Activated naive CD4-positive, alpha-beta T cell treated with anti-CD3 and anti-CD28 coated beads, Interleukin-2, amount 50 U/mL, for 72 hours (primary cell): ENCODE measurements at places on chromosomes 6 and 20. TPM values are rescaled to one million over a fixed set of nuclear protein-coding genes. Genes with fewer than 3 reads are reported as not detected.

Gene APOBEC2
- not detected for total RNA-seq

GRCh38 chr6:154914288-154914687, 80.8 kb upstream of the TIAM2 start:
- no peak for DNase-seq

Gene GRM1
- not detected for total RNA-seq

Gene RBBP8NL
- total RNA-seq: not detected

Gene CD93
- 0.39 TPM for total RNA-seq

DNA sequence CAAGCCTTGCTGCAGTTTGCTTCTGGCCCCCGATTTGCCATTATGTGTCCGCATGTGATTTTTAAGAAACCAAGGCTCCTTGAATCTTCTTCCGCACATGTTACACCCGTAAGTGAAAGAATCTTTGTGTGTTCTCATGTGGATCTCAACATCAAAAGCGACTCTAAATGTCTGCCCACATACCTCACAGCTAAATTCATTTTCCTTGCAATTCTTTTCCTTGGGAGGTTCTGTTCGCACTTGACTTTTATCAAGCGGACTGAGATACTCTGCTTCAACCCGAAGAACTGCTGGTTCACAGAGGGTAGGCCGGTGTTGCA, 11.4 kb downstream of the ZNF217 start:
- no peak for DNase-seq

Gene GATA5
- not detected for total RNA-seq

GRCh38 chr6:107871976-107872375, 47.9 kb upstream of the SCML4 start:
- DNase-seq: no peak

GRCh38 chr20:1283522-1284510, 17.7 kb downstream of the SNPH start:
- no peak for DNase-seq

Gene HCK
- not detected for total RNA-seq

GRCh38 chr6:167529444-167530335, 204.8 kb downstream of the TTLL2 start:
- DNase-seq: no peak

GRCh38 chr6:69673298-69673697, 123.5 kb downstream of the LMBRD1 start:
- DNase-seq: no peak

DNA sequence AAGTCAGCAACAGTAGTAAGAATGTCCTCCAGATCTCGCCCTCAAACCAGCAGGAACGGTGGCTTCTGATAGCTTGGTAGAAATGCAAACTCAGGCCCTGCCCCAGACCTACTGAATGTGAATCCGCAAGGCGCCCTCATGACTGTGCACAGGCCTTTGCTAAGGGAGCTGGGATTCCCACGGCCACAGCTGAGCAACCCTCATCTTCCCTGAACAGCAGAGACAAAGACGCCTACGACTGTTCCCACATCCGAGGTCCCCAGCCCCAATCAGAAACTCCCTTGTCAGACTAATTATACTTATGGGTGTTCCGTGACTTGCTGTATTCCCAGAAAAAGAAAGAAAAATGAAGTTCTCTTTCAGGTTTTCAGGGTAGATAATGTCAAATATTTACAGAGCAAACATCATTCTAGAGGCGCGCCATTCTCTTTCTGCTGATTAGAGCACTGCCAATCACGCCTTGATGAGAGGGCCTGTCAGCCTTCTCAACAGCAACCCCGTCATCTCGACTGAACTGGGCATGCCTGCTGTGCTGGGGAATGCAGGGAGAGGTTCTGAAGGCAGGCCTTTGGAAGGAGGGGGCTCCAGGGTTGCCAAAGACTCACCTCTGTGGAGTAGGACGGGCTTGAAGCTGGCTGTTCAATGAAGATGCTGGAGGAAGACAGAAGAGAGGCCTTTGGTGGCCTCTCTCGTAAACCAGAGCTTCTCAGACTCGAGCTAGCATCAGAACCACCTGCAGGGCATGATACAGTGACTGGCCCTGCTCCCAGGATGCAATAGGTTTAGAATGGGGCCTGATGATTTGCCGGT, 79.9 kb downstream of the ZNF217 start:
- no peak for DNase-seq

Gene RAET1L
- not detected for total RNA-seq

DNA sequence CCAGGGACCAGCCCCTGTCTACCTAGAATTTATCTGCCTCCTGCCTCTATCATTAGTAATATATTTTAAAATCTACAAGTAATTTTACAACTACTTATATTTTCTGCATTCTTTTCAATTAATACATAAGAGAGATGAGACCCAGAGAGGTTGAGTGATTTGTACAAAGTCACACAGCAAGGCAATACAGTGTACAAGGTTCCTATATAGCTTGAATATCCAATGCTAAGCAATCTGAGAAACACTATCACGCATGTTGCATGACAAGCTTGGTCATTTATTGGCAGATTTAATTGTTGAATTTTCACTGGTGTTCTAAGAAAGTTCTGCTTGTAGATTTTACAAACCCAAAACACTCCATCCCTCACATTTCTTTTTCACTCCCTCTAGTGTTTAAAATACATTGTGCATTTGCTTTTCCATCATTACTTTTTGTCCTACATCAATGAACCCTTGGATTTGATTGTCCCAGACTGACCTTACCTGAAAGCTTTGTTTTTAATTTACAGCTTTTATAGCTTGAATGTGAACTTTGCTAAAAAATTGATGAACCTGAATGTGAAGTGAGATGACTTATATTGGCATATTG, 520.9 kb upstream of the CITED2 start:
- no peak for DNase-seq

Gene RAB44
- 0.12 TPM for total RNA-seq

DNA sequence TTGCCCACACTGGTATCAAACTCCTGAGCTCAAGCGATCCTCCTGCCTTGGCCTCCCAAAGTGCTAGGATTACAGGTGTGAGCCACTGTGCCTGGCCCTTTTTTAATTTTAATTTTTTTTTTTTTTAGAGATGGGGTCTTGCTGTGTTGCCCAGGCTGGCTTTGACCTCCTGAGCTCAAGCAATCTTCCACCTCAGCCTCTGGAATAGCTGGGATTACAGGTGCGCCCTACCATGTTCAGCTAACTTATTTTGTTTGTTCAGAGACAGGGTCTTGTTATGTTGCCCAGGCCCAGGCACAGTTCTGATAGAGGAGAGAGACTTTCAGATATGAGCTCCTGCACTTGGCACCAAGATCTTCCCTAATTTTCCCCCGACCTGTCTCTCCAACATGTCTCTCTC, 8.1 kb downstream of the PSORS1C2 start:
- DNase-seq: no peak

GRCh38 chr20:51735728-51736600, 32.2 kb downstream of the ATP9A start:
- no peak for DNase-seq

- DNase-seq: no peak
Measured at GRCh38 chr6:169232507-169232931, 21.1 kb downstream of the THBS2 start.
